Activated CD8-positive, alpha-beta memory T cell treated with anti-CD3 and anti-CD28 coated beads for 1 hour (primary cell): ENCODE measurements at places on chromosomes 7 and 10.

GRCh38 chr10:94358480-94358879 lies 4.3 kb downstream of the NOC3L start:
- DNase-seq = no peak

DNA sequence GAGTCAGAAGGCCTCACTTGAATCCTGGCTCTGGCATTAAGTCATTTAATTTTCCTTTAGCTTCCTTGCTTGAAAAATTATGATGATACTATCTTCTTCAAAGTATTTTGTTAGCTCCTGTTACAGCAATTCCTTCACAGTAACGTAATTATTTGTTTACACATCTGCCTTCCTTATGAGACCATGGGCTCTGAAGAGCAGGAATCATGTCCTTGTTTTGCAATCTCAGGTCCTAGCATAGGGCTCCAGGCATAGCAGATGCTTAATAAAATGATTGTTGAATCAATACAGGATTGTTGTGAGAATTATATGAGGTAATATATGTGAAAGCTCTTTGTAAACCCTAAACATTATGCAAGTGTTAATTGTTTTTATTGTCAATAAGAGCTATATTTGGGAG lies 25.5 kb downstream of the KLHDC10 start:
- no peak for DNase-seq

- no peak for DNase-seq
Observed at GRCh38 chr7:44286182-44286617, 39.2 kb downstream of the CAMK2B start.

DNA sequence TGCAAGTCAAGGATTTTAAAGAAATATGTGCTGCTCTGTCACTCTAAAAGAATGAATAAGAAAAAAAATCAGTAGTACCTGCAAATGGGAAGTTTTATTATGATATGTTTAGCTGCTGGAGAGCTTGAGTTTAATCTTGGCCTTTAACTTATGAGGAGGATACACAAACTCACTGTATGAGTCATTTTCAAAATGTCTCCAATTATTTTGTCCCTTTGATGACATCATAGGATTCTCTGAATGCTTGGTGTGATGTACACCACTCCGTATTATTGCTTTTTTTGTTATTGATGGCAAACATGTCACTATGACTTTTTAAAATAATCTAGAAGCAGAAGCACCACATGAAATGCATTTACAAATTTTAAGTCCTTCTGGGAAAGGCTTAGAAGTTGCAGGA lies 125.8 kb downstream of the RALA start:
- no peak for DNase-seq

- no peak for DNase-seq
Observed at GRCh38 chr7:9204571-9204970, 771.2 kb downstream of the NXPH1 start.

- no peak for DNase-seq
Observed at GRCh38 chr7:17033245-17033644, 151.5 kb upstream of the AGR3 start.

DNA sequence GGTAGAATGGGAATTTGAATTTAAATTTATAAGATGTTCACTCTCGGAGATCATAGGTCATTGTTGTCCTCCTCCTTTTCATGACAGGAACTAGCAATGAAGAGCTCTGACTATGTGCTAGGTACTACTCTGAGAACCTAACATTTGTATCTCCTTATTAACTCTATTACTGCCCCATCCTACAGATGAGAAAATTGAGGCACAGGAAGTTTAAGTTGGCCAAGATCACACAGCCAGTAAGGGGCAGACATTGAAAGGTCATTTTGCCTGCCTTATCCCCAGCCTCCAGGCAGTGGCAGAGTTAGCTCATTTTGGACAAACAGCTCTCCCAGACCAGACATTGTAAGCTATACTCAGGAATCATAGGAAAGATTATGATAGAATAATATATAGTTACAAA lies 6.0 kb downstream of the SRGN start:
- DNase-seq = no peak

GRCh38 chr10:2067015-2067414 lies 329.7 kb upstream of the ADARB2 start:
- DNase-seq = no peak

- no peak for DNase-seq
Observed at GRCh38 chr7:132500727-132501440, 75.4 kb downstream of the PLXNA4 start.

GRCh38 chr7:77308792-77309191 lies 107.4 kb downstream of the GSAP start:
- DNase-seq = no peak

DNA sequence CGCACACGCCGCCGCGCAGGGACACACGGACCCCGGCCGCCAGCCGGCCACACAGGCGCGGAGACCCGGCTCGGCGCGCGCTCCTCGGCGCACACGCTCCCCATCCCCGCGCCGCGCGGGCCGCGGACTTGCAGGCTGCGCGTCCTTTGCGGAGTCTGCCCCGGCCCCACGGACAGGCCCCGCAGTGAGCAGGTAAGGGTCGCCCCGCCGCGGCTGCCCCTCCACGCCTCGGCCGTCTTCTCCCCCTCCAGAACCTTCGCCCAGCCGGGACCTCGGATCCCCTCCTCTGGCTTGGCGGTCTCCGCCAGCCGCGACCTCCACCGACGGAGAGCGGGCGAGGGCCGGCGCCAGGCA lies 356 bp downstream of the ADCYAP1R1 start:
- DNase-seq = no peak

- DNase-seq = no peak
Observed at GRCh38 chr10:60810437-60811182, 32.3 kb downstream of the CDK1 start.

DNA sequence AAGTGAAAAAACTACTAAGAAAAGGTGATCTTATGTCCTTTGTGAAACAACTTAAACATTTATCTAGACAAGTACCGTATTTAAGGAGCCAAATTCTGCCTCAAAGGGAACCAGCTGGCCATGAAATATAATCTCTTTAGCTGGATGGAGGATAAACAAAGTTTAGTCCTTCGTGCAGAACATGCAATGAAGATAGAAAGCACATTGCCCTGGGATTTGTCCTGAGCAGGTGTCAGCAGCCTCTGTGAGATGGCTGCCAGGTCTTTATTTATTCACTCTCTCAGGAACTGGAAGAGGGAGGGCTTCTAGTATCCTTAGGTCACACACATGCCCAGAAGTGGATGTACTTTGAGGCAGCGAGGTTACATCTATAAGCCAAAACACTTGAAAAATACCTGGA lies 57.4 kb upstream of the CASD1 start:
- DNase-seq = no peak

DNA sequence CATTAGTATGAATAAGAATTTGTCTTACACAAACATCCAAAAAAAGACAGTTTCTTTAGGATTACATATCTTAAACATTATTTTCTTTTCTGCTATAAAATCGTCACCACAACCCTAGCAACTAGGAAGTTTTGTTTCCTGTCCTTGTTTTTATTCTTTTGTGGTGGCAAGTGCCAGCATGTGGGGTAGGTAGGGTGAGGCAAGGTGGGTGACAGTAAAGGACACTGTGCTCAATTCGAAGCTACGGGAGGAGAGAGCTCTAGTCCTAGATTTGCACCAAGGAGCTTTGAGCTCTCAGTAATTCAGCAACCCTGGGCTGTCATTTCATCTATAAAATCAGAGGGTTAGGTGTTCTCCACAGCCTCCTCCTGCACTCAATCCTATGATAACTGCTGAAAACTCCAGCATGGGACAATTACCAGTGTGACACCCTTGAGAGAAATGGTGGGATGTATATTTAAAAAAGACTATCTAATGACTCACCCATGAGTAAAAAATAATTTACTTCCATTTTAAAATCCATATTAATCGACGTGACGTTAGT lies 187.1 kb downstream of the FAM107B start:
- DNase-seq = no peak

GRCh38 chr10:88848499-88848898 lies 3.1 kb downstream of the ANKRD22 start:
- no peak for DNase-seq

- DNase-seq = no peak
Observed at GRCh38 chr7:83413424-83413823, 235.5 kb downstream of the SEMA3E start.

GRCh38 chr7:26485367-26485934 lies 193.8 kb downstream of the SNX10 start:
- no peak for DNase-seq

DNA sequence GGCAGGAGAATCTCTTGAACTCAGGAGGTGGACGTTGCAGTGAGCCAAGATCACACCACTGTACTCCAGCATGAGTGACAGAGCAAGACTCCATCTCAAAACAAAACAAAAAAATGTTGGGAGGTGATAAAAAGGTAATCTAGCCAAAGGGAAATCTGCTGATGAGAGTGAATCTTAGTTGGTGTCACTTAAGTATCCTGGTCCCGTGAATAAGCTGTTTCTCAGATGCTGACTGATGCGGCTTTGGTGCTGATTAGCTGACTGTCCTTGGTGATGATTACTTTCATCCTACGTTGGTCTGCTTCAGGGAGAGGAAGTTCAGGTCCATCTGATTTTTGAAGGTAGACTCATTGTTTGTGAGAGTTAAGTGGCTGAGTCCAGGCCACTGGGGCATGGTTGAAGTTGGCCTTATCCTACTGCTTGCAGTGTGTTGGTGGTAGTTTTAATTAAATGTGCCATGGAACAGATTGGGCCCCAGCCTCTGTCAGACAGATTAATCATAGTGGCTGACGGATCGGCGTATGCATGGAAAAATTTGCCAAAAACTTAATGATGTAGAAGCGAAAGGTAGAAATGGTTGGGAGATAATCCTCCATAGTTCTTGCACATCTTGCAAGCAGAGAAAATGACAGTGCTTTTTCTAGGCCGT lies 17.4 kb upstream of the TMEM236 start:
- DNase-seq = no peak

- no peak for DNase-seq
Observed at GRCh38 chr10:132427006-132427771, 30.2 kb downstream of the PWWP2B start.

GRCh38 chr10:122282253-122282671 lies 11.2 kb downstream of the BTBD16 start:
- DNase-seq = no peak
